Activated B cell treated with CpG ODN at 0.5 μM for 24 hours (primary cell): ENCODE measurements at places on chromosomes 3 and 15.

GRCh38 chr15:22952796-22953579, 27.2 kb downstream of the CYFIP1 start:
- H3K36me3 ChIP-seq, result no peaks in the 10 kb centered on the region
- no peak overlapping the region for H3K27ac ChIP-seq
- no peak overlapping the region for H3K4me3 ChIP-seq
- peaks cover 2% of the 10 kb centered on the region for H3K27me3 ChIP-seq

DNA sequence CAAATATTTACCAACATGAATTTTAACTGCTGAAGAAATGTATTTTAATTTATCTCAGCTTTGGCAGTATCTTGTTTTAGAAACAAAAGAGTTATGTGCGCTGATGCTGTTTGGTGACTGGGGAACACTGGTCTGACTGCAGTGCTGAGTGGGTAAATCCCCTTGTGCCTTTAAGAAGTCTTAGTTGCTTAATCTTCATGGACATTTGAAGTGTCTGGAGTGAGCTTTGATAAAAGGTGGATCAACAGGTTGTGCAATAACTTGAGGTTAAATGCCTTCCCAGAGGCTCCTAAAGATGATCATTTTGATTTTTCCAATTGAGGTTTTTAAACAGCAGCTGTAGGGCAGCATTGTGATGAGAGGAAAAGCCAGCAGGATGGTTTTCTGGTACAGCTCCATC, 68.7 kb downstream of the TP63 start:
- H3K27ac ChIP-seq, result no peak overlapping the region
- no peaks in the 10 kb centered on the region for H3K27me3 ChIP-seq
- no peaks in the 10 kb centered on the region for H3K4me1 ChIP-seq
- no peak overlapping the region for H3K4me3 ChIP-seq

DNA sequence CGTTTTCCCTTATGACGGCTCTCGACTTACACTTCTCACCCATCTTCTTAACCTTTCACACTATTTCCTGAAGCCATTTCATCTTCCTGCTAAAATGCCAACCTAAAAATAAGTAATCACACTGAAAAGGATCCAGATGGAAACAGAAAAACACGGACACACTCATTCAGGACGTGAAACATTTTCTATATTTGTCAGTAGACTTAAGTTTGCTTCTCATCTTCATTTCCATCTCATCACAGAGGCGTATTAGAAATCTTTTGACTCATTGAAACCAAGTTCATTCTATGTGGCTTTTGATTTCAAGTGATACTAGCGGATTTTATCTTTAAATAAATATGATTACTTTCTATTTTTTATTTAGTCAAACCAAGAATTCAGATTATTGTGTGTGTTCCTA, 27.4 kb upstream of the DLG1 start:
- no peak overlapping the region for H3K27ac ChIP-seq
- H3K4me3 ChIP-seq, result no peak overlapping the region
- H3K27me3 ChIP-seq, result peaks cover 29% of the 10 kb centered on the region
- no peak for DNase-seq

DNA sequence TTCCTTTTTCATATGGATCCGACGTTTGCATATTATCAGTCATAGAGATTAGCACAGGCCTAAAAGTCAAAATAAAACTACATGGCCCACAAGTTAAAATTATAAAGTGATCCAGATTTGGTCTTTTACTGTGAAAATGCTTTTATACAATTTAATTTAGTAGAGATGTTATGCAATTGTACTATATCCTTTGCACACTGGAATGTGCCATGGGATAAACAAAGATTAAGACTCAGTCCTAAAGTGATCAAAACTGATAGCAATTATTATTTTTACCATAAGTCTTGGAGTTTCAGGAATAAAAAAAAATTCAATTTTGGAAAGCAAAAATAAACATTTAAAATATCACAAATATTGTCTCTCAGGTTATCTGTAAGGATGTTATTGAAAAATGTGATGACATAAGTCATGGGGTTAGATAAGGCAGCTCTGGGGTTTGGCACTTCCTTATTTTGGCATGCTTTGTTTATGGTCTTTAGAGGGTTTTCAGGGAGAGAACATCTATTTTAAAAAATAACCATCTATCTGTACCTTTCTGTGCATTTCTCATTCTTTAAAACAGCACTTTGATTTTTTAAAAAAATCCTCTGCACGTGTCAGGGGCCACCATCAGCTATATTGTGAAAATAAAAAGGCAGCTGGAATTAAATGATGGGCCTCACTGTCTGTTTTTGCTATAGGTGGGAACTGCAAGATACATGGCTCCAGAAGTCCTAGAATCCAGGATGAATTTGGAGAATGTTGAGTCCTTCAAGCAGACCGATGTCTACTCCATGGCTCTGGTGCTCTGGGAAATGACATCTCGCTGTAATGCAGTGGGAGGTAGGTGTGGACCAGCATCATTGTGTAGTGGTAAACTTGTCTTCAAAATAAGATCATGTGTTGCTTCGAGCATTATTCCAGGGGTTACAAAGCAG, 67.3 kb downstream of the TGFBR2 start:
- H3K27ac ChIP-seq, result peak overlapping the region; percentile 47
- peaks cover 90% of the 10 kb centered on the region for H3K4me1 ChIP-seq
- peaks cover 96% of the 10 kb centered on the region for H3K36me3 ChIP-seq
- no peak for DNase-seq
- no peak overlapping the region for H3K4me3 ChIP-seq

GRCh38 chr15:92520914-92521623, 127.4 kb downstream of the ST8SIA2 start:
- H3K36me3 ChIP-seq, result no peaks in the 10 kb centered on the region
- H3K4me3 ChIP-seq, result no peak overlapping the region
- H3K27ac ChIP-seq, result no peak overlapping the region
- no peaks in the 10 kb centered on the region for H3K27me3 ChIP-seq

DNA sequence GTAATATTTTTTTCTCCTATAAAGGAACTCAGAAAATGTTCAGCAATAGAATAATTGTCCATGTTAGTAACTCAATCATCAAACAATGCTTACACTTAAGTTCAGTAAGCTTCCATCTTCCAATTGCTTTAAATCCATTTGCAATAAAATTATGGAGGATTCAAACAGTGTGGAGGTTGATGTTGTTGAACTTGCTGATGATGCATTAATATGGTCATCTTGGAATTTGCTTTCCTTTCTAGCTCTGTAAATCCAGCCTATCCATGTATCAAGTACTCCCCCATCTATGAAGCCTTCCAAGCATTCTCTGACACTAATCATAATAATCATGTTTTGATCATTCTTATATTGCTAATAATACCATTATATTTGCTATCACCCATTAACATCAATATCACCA, 378.4 kb upstream of the CNTN3 start:
- no peak overlapping the region for H3K27ac ChIP-seq
- no peaks in the 10 kb centered on the region for H3K4me1 ChIP-seq
- no peak overlapping the region for H3K4me3 ChIP-seq
- H3K27me3 ChIP-seq, result no peaks in the 10 kb centered on the region
- no peaks in the 10 kb centered on the region for H3K36me3 ChIP-seq

DNA sequence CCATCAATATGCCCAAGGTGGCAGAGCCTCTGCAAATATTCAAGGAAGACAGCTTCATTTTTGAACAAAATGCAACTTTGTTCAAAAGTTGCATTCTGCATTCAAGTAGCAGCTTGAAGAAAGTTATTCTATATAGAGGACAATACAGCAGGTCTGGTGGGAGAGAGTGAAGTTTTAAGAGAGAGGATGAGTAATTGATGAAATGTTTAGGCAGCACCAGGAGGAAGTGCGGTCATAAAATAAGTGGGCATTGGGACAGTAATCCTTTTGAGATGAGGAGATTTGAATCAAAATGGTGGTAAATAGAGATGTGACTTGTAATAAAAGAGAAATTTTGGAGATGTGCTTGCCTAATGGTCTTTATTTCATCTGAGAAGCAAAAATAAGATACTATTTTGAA, 607.3 kb upstream of the ZNF385D start:
- H3K4me3 ChIP-seq, result no peak overlapping the region
- H3K4me1 ChIP-seq, result no peaks in the 10 kb centered on the region
- no peak for DNase-seq
- no peaks in the 10 kb centered on the region for H3K27me3 ChIP-seq
- no peaks in the 10 kb centered on the region for H3K36me3 ChIP-seq
- H3K27ac ChIP-seq, result no peak overlapping the region

DNA sequence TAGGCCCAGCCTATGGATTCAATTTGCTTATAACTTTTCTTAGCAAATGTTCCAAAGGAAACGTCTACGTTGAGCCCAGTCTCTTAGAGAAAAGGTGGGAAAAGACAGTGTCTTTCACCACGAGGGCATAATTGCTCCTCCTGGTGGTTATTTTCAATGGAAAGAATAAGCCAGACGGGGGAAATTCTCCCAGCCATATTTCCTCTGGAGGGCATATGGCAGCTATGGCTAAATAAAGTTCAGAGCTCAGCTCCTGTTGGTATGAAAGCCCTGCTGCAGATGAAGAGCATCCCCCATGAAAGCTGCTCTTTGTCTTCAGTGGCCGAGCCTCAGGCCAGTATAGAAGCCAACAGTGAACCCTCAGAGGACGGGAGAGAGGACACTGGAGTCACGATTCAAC, 297.9 kb downstream of the RYR3 start:
- no peaks in the 10 kb centered on the region for H3K4me1 ChIP-seq
- no peaks in the 10 kb centered on the region for H3K36me3 ChIP-seq
- H3K27ac ChIP-seq, result no peak overlapping the region
- H3K4me3 ChIP-seq, result no peak overlapping the region
- H3K27me3 ChIP-seq, result peaks cover 4% of the 10 kb centered on the region
- no peak for DNase-seq

DNA sequence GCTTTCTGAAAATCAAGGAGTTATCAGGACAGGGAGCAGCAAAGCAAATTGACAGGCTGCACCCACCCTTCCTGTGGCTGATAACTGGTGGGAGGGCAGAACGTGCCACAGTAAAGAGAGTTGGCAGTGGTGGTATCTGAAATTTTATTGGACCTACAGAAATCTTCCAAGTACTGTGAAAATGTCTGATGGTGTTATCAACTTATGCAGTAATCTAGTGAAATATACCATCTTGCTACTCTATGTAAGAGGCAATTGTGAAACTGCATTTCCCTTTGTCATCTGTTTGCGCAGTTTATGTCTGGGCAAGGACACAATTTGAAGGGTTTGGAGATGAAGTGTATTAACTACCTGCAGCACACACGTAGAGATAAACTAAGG, 1.5 kb downstream of the PLCL2 start:
- peaks cover 63% of the 10 kb centered on the region for H3K4me1 ChIP-seq
- DNase-seq, result no peak
- peak overlapping the region; percentile 96 for H3K4me3 ChIP-seq
- H3K36me3 ChIP-seq, result peaks cover 9% of the 10 kb centered on the region

GRCh38 chr3:45479621-45480035, 91.3 kb downstream of the LARS2 start:
- H3K27ac ChIP-seq, result no peak overlapping the region
- H3K4me1 ChIP-seq, result no peaks in the 10 kb centered on the region
- no peak for DNase-seq
- no peak overlapping the region for H3K4me3 ChIP-seq

GRCh38 chr3:59412516-59412915, 362.7 kb upstream of the CFAP20DC start:
- H3K4me1 ChIP-seq, result no peaks in the 10 kb centered on the region
- DNase-seq, result no peak
- H3K4me3 ChIP-seq, result no peak overlapping the region

- DNase-seq, result no peak
- no peak overlapping the region for H3K27ac ChIP-seq
- no peaks in the 10 kb centered on the region for H3K27me3 ChIP-seq
- no peak overlapping the region for H3K4me3 ChIP-seq
- H3K36me3 ChIP-seq, result no peaks in the 10 kb centered on the region
Measured at GRCh38 chr3:100893108-100893507, 100.1 kb downstream of the ABI3BP start.

GRCh38 chr3:140434261-140434905, 243.5 kb upstream of the TRIM42 start:
- no peaks in the 10 kb centered on the region for H3K4me1 ChIP-seq
- DNase-seq, result no peak
- H3K36me3 ChIP-seq, result no peaks in the 10 kb centered on the region
- no peak overlapping the region for H3K4me3 ChIP-seq

GRCh38 chr3:23275814-23276213, 72.7 kb downstream of the UBE2E2 start:
- peaks cover 42% of the 10 kb centered on the region for H3K4me1 ChIP-seq
- H3K27ac ChIP-seq, result no peak overlapping the region
- H3K4me3 ChIP-seq, result no peak overlapping the region
- no peaks in the 10 kb centered on the region for H3K27me3 ChIP-seq
- no peak for DNase-seq

GRCh38 chr3:115239717-115240116, 92.6 kb upstream of the ZBTB20 start:
- H3K27ac ChIP-seq, result no peak overlapping the region
- H3K27me3 ChIP-seq, result peaks cover 8% of the 10 kb centered on the region
- H3K36me3 ChIP-seq, result no peaks in the 10 kb centered on the region
- H3K4me3 ChIP-seq, result no peak overlapping the region
- no peak for DNase-seq

DNA sequence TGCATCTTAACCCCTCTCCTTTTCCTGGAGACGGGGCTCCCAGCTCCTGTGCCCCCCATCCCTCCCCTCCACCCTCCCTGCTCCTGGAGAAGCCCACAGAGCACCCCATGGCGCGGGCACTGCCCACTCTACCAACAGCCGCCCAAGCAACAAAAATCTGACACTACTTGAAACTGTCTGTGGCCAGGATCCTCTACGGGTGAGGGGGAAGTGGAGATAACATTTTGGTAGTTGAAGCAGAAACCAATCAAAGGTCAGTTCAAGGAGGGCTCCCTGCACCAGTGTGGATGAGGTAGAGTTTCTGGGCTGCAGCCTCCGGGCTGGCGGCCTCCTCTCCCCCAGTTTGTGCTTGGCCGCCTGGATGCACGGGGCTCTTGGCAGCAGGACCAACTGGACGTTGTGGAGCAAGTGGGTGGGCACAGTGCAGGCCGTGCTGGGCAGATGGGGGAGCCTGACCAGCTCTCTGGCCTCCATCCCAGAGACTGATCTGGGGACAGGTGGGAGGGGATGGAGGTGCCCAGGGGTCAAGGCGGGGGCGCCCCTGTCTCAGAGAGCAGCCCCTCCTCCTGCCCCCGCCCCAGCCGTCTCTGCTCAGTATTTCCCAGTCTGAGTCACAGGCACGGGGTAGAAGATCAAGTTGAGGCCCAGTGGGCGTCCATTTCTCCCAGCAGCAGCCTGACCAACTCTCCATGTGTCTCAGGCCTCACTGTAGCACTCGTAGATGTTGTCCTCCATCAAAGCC, 12.8 kb downstream of the H1-8 start:
- H3K27me3 ChIP-seq, result peaks cover 3% of the 10 kb centered on the region
- no peak overlapping the region for H3K4me3 ChIP-seq
- no peak overlapping the region for H3K27ac ChIP-seq
- H3K4me1 ChIP-seq, result peaks cover 13% of the 10 kb centered on the region

DNA sequence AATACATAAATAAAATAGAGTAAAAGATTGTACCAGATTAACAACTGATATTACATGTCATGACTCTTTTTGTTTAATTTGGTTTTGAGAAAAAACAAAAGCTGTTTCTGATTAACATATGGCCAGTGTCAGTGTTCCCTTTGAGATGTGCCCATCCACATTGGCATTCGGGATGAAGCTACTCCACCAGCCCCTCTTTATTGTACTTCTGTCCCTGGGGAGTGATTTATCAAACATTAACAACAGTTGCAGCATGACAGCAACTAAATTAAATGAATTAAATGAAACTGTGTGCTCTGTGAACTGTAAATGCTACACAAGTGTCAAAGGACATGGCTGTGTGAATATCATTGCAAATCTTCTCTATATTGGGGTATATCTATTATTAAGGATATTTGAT, 25.9 kb upstream of the MTMR10 start:
- no peak overlapping the region for H3K27ac ChIP-seq
- H3K4me3 ChIP-seq, result no peak overlapping the region
- H3K4me1 ChIP-seq, result peaks cover 60% of the 10 kb centered on the region
- no peak for DNase-seq

- H3K4me3 ChIP-seq, result no peak overlapping the region
- H3K36me3 ChIP-seq, result no peaks in the 10 kb centered on the region
- no peak for DNase-seq
Measured at GRCh38 chr15:61832223-61832622, 228.0 kb downstream of the VPS13C start.
